ENCODE measurements at places on chromosomes 2 and 18. TPM values are rescaled to one million over a fixed set of nuclear protein-coding genes. Genes with fewer than 3 reads are reported as not detected.

Gene FABP1
- not detected for total RNA-seq

Gene NT5C1B
- not detected for total RNA-seq

Gene SP5
- not detected for total RNA-seq

Gene RBMS1
- total RNA-seq = 61.2 TPM

Gene PDCL3
- 36.8 TPM for total RNA-seq

Gene SYT4
- total RNA-seq = not detected

Gene SERPINB5
- 0.08 TPM for total RNA-seq

Gene MROH2A
- not detected for total RNA-seq

Gene IL37
- total RNA-seq = not detected

Gene VWC2L
- not detected for total RNA-seq

Gene GRB14
- total RNA-seq = 6.5 TPM

Gene NOTO
- not detected for total RNA-seq

Gene BOK
- 32.1 TPM for total RNA-seq

Gene ALK
- not detected for total RNA-seq

Gene NTSR2
- total RNA-seq = not detected

Gene CD8B2
- total RNA-seq = not detected

Gene TRIM54
- 0.61 TPM for total RNA-seq

Gene HOXD12
- not detected for total RNA-seq

Gene HOXD8
- total RNA-seq = 5.7 TPM

Gene ANKRD29
- 9.7 TPM for total RNA-seq

Gene SERPINB10
- not detected for total RNA-seq

Gene EN1
- total RNA-seq = 1.1 TPM

Gene SGO2
- 13.6 TPM for total RNA-seq

All from A549 treated with CORT108297 at 1 μM for 4 hours (cell line).